ENCODE measurements at places on chromosomes 7 and 10.

- no peak for DNase-seq
Measured at GRCh38 chr10:26780106-26780792, 80.5 kb downstream of the ABI1 start.

- DNase-seq = no peak
Measured at GRCh38 chr10:109889867-109890266, 33.4 kb downstream of the XPNPEP1 start.

GRCh38 chr7:159128767-159129166 is 15.9 kb downstream of the VIPR2 start:
- no peak for DNase-seq

DNA sequence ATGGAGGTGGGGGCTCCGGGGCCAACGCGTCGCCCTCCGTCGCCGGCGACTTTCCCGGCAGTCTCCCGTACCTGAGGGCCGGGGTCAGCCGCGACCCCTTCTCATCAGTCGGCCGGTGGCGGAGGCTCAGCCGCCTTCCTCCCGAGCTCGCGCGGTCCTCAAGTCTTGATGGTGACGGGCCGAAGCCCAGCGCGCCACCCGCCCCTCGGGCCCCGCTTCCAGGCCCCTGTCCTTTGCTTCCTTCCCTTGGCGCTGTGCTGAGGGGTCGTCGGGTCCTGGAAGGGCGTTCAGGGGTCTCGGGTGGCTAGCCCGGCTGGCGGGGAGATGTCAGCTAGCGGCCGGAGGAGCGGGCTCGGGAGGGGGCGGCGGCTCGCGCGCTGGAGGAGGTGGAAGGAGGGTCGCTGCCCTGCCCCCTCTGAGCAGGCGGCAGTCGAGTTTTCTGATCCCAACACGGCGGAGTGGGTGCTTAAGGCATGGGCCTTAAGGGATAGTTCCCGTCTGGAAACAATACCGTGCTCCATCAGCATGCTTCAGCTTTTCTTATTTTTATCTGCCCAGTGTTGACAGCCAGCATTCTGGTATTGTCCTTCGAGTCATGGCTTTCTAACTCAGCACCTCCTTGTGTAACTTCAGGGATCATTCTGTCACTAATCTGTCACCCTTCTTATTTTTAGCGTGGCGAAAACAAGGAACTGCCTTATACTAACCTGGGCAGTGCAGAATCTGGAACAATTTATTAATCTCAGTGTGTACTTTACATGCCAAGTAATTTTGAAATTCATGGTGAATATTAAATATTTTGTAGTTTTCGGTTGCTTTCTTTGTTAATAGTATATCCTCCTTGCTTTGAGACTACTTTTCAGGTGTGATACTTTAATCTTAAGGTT is 748 bp downstream of the PHTF2 start:
- peak; percentile 68 for DNase-seq

GRCh38 chr10:24889639-24890038 is 62.8 kb downstream of the PRTFDC1 start:
- DNase-seq = no peak

DNA sequence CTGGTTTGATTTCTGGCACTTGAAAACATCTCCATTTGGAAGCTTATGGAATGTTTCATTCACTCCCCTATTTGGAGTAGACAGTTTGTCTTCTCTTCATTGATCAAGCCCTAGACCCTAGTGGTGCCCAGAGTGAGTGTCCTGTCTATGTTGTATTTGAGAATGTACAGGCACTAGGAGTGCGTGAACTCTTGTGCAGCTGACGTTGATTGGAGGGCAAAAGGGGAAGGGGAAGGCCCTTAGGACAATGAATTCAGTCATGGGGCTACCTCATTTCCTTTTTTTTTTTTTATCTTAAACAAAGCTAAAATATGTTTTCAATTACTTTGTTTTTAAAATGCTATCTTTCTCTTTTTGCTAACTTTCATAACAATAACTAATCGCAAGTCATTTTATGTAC is 66.5 kb downstream of the ADD3 start:
- DNase-seq = no peak

- DNase-seq = no peak
Measured at GRCh38 chr10:26781797-26782196, 79.0 kb downstream of the ABI1 start.

DNA sequence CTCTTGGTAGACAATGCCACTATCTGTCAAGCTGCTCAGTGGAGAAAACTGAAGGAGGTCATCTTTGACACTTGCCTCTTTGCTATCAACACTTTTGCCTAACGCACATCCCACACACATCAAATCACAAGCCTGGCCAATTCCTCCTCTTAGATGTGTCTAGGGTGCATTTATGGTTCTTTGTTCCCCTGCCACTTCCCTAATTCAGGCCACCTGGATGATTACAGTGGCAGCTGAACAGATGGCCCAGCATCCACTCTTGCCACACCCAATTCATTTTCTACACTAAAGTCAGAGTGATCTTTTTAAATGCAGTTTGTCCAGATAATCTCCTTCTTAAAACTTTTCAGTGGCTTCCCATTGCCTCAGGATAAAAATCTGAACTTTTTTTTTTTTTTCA is 58.6 kb downstream of the LAMB4 start:
- no peak for DNase-seq

DNA sequence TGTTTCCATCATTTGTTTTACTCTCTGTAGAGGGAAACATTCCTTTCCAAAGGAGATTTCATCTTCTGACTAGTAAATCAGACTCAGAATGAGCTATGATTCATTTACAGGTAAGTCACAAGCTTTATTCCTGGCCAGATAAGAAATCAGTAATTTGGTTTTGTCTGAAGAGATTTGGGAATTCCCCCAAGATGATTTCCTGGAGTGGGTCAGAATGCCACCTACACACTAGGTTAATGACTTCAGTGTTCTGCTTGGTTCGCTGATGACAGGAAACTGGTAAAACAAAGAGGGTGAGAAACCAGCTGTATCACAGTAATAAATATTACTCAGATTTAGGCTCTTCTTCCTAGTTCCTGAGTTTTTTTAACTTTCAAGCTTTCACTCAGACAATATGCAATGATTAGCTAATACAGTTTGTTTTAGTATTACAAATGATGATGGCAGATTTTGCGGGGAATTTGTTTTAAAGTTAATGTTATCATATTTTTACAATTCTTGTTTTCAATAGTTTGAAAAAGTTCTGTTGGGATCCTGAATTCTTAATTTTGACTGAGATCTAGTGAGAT is 8.3 kb upstream of the ASZ1 start:
- no peak for DNase-seq

DNA sequence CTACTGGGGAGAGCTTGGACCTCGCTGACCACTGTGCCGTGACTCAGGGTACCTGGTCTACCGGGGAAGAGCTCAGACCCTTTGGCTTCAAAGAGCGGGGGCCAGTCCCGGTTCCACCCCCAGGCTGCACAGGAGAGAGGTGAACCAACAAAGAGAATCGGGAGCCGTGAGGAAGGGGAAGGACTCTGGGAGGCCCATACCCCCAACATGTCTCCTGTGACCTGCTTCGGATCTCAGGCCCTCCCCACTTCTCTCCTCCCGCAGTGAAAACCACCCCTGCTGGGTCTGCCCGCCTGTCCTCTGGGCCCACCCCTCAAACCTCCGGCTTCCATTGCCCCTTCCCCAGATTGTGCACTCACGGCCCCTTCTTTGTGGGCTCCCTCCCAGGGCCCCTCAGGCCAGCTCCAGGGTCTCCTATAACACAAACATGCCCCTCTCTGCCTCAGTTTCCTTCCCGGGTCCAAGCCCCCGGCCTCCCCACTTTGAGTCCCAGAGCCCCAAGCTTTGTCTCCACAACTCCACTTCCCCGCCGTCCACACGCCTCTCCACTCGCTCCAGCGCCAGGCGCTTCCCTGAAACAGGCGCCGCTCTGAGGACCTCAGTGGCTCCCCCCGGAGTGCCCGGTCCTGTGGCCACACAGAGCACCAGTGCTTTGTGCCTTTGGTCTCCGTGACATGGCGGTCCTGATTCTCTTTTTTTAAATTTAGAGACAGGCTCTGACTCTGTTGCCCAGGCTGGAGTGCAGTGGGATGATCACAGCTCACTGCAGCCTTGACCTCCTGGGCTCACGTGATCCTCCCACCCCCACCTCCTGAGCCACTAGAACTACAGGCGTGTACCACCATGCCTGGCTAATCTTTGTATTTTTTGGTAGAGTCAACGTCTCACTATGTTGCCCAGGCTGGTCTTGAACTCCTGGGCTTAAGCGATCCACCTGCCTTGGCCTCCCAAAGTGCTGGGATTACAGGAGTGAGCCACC is 7.5 kb upstream of the INTS1 start:
- DNase-seq = no peak

DNA sequence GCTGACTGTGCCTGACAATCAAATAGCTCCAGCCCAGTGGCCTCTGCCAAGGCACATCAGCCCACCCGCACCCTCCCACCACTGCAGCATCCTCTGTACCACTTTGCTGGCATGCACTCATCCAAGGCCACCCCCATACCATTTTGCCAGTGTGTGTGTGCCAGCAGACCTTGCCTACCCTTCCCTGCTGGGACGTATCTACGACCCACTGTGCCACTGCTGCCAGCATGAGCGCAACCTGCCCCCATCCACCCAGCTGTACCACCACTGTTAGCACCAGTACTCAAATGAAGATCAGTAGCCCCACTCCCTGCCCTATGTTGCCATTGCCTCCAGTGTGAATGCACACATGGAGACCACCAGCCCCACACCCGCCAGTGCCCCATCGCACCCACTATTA is 149.4 kb upstream of the PTN start:
- DNase-seq = no peak
